ENCODE measurements at places on chromosomes 4 and X.

DNA sequence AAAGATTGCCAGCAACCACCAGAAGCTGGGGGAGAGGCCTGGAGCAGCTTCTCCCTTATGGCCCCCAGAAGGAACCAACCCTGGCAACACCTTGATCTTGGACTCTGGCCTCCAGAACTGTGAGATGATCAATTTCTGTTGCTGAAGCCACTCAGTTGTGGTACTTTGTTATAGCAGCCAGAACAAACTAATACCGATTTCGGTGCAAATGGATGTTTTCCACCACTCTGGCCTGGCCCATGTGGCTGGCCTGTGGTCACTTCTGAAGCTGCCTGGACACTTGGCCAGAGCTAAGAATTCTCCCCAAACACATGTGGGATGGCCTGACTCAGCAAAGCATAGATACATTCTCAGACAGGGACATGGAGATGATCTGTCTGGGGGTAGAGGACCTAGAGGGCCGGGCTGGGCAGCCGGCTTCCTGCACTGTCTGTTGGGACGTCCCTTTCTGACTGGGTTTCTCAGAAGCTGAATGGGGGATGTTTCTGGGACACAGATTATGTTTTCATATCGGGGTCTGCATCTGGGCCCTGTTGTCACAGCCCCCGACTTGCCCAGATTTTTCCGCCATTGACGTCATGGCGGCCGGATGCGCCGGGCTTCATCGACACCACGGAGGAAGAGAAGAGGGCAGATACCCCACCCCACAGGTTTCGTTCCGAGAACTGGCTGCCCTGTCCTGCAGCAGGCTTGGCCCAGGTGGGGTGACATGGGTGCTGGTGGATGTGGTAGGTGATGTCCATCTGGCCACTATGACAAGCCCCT lies 4.1 kb downstream of the FOXP3 start:
- no peak for DNase-seq

GRCh38 chr4:45437381-45437780 lies 686.5 kb downstream of the GABRG1 start:
- no peak for DNase-seq

DNA sequence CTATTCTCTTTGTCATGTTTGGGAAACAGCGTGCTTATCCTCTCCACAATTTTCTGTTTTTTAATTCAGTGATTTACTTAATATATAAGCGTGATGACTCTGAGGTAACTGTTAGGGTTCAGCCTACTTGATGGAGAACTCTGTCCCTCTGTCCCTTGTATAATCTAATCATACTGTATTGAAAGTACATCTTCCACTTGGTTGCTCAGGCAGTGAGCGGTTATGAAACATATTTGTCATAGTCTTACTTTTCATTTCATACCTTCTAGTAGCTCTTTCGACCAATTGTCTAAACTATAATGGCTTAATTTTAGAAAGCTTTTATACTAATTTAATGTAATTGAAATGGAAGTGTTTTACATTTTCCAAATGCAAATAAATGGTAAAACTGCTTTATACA lies 469.0 kb downstream of the TLL1 start:
- DNase-seq = no peak

- DNase-seq = no peak
Measured at GRCh38 chrX:43266487-43266886, 389.6 kb upstream of the MAOA start.

- no peak for DNase-seq
Measured at GRCh38 chr4:122742933-122743829, 10.7 kb downstream of the BBS12 start.

GRCh38 chr4:5710065-5710960 lies 688 bp upstream of the EVC start:
- DNase-seq = no peak

DNA sequence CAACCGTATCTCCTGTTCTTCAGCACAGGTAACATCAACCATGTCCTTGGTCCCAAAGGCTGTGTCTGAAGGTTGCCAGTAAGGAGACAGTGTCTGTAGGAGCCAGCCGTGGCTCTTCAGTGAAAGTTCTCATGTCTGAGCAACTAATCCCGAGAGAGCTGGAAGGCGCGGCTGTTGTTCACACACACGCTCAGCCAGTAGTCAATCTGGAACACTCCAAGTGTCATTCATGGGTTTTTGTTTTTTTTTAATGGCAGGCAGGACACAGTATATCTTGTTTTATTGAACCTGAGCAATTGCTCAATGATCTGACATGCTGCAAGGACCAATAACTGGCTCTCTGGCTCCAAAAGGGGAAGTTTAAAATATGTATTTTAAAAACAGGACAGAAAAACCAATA lies 48.4 kb upstream of the MAP3K15 start:
- no peak for DNase-seq

DNA sequence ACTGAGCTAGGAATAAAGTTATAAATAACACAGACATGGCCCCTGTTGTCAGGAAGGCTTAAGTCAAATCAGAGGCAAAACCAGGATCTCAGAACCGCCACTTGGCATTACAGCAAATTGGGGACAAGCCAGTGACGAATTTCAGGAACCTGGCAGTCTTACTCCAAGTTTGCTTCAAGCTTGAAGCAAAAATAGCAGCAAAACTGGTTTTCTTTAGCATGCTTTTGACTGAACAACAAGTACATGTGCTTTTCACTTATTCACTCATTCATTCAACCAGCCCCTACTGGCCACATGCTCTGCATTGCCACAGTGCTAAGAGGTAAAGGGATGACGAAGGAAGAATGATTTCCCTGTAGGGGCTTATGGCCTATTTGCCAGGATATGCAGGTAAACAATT lies 253.9 kb upstream of the PPARGC1A start:
- no peak for DNase-seq

DNA sequence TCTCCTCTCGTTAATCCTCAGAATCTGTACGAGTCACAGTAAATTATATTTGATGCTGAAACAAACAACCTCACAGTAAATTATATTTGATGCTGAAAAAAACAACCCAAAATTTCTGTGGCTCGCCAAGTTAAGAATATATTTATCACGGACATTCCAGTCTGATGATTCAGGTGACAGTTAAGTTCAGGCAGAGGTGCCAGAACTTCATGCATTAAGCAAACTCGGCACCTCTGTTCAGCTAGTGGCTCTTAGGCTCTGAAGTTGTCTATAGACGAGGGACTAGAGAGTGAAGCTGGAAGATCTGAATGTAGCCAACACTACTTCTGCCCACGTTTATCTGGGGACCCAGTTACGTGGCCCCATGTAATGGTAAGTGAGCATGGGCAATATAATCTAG lies 132.2 kb upstream of the AGA start:
- DNase-seq = no peak

DNA sequence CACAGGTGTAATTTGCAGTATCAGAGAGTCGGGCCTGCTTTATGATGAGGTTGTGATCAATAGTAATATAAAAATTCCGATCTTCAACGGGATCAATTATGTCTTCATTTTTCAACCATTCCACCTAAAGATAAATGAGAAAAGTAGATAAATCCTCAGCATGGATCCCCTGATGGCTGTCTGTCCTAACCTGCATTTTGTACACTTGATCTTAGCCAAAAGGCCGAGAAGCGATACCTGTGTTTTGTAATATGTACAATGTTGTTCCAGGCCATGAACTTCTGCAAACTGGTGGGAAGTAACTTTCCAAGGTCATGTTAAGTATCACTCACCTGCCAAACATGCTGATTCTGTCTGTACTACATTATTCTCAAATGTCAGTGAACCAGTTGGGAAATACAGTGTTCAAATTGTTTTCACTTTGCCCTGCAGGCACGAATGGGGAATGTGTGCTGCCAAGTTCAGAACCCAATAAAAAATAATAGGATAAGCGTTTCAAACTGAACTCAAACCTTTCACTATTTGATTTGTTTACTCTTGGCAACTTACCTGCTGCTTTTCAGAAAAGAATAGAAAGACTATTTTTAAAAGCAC lies 298.1 kb downstream of the UNC5C start:
- no peak for DNase-seq

DNA sequence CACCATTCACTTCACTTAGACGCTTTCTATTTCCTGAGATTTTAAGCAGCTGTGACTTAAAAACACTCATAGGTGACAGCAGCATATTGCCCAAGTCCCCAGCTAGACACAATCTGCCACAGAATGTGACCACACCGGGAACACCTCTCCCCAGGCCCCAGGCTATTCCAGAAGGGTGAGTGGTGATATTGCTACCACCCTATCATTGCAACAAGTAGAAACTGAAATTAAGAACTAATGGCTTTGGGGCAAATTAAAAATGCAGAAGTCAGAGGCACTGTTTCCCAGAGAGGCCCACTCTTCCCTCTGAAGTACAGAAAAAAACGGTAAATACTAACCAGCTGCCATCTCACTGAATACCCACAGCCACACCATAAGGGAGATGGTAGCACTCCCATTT lies 35.0 kb downstream of the QDPR start:
- no peak for DNase-seq

DNA sequence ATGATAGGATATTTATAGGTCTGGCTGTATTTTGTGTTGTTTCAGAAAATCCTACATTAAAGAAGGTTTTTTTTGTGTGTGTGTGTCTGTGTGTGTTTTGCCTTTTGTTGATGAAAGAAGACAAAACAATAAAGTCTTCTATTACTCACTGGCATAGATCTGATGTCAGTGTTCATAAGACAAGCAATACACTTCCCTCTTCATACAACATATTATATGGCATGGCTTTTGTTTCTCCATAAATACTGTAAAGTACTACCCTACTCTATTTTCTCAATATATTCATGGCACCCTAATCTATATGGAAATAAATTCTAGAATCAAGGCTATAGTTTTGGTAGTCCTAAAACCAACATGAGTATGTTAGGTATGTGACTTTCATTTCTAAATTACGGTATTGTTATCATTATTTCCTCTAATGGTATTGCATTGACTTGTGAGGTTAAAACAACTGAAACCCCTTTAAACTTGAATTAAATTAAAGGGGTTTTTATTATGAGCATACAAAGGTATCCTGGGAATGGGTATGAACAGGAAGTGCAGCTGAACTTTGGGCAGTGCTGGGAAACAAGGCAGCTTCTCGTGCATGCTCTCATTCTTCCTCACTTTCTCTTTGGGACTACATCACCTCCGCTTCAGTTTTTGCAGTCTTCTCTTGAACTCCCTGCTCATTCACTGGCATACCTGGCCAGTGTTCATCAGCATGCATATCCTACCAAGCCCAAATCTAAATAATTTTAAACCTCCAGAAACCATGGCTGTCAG lies 70.5 kb upstream of the PRSS48 start:
- DNase-seq = no peak

GRCh38 chrX:113421432-113421831 lies 580.8 kb upstream of the AMOT start:
- no peak for DNase-seq

- DNase-seq = no peak
Measured at GRCh38 chr4:159337041-159337440, 234.2 kb downstream of the RAPGEF2 start.

DNA sequence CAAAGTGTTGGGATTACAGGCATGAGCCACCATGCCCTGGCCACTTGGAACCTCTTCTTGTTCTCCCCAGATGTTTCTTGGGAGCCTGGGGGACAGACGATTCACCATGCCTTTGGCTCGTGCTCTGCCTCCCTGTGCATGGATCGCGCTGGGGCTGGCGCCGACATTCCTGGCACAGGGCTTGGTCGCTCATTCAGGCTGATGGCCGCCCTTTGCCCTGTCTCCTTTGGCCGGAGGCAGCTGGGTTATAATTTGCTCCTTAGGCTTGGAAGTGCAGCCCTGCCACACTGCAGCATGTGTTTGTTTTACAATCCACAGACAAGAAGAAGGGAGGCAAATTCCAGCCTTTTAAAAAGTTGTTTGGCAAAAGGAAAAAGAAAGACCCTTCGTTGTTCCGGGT lies 115.3 kb downstream of the AASDH start:
- DNase-seq = no peak

- no peak for DNase-seq
Measured at GRCh38 chrX:150696331-150696730, 3.1 kb downstream of the MTMR1 start.

DNA sequence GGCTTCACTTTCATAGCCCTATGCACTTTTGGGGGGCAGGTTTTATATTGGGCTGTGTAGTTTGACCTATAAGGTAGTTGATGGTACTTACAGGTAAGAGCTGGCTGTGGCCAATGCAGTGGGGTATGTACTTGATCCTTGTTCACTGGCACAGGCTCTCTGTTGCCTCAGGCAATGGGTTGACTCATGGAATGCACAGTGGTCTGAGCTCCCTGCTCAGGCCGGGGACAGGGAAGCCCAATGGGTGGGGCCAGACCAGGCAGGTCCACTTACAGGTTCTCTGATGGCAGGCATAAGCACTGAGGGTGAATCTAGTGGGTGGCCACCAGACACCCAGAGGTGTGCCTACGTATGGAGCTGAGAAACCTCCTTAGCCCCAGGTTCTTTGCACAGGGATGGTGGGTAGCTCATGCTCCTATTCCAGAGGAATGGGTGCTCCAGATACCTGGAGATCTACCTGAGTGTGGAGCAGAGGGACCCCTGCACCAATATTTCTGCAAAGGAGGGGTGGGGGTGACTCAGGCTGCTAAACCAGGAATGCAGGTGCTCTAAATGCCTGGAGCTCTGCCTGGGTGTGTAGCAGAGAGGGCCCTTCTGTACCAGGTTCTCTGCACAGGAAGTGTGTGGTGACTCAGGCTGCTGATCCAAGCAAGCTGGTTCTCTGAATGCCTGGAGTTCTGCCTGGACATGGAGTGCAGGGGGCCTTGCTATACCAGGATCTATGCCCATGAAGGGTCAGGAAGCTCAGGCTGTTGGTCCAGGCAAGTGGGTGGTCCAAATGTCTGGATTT lies 52.3 kb downstream of the IL1RAPL2 start:
- DNase-seq = no peak

DNA sequence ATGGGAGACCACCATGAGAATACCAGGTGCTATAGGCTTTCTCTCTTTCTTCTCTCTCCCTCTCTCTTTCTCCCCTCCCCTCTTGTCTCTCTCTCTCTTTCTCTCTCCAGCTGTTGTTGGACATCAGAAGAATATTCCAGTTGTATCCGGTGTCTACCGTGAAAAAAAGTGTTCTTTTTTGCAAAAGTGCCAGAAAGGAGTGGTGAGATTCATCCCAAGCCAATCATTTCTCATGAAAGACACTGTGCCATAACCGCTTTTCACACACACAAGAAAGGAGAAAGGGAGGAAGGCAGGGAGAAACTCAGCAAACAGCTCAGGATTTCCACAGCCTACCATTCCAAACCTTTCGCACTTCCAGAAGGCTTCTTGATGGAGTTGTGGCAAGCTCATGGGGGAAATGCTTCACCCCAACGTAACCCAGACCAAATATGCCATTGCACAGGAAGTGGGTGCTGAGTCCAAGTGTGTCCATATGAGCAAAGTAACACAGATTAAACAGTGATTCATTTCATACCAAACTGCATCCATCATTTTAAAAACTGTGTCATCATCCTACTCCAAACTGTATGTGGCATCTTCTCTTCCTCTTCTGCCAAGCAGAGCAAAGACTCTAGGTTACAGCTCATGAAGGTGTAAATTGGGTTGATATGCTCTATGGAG lies 224.0 kb downstream of the APBB2 start:
- no peak for DNase-seq

DNA sequence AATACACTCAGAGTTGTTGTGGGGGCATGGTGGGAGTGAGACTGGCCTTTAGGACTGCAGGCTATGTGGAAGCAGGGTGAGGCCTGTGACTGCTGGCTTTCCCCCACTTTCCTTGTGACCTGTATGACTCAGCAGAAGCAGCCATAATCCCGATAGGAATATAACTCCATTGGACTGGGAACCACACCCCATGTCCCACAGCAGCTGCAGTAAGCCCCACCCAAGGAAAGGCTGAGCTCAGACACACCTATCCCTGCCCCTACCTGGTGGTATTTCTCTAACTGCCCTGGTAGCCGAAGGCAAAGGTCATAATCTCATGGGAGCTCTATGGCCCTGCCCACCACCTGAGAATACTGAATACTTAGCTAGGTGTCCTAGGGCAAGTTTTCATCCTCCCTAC lies 169.3 kb downstream of the GC start:
- DNase-seq = no peak

GRCh38 chr4:8230891-8231290 lies 31.8 kb downstream of the SH3TC1 start:
- no peak for DNase-seq

All from T-cell (primary cell).